Activated naive CD4-positive, alpha-beta T cell treated with anti-CD3 and anti-CD28 coated beads, Interleukin-2, amount 50 U/mL, for 16 hours (primary cell): ENCODE measurements at places on chromosomes 3 and 15.
A peak's percentile ranks its signal among the peaks of the same experiment; 100 is the strongest.

DNA sequence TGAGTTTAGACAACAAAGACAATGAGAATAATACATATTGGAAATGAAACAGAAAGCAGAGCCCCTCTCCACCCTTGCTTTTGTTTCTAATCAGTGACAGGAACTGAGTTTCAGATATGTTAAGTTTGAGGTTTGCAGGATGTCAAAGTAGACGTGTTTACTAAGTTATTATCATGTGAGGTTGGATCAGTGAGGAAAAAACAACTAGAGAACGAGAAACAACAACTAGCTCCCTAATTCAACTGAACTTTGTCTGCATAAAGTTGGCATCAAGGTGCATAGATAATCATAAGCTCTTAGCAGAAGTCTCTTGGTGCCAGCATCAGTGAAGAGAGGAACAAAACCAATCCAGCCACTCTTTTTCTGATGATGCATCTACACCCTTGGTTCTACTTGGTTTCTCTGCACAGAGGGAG is 491.1 kb upstream of the NR2F2 start:
- no peak for DNase-seq

DNA sequence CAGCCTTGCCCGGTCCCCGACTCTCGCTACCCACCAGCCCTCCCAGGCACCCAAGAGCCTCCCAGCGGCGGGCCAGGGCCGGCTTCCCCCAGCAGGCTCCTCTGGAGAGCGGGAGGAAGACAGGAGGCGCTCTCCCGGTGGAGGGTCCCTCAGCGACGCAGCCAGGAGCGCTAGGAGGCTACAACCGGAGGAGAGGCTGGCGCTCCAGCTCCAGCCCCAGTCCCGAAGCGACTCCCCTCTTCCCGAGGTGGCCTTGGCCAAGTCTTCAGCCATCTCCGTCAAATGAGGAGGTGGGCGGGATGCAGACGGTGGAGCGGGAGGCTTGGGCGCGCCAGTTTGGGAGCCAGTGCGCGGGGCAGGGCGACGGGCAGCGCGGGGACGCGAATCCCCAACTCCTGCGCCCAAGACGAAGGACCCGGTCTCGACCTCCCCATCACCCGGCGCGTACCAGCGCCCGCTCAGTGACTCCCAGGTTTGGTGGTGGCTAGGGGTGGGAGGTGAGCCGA is 722 bp downstream of the CHRNA3 start:
- no peak for DNase-seq

DNA sequence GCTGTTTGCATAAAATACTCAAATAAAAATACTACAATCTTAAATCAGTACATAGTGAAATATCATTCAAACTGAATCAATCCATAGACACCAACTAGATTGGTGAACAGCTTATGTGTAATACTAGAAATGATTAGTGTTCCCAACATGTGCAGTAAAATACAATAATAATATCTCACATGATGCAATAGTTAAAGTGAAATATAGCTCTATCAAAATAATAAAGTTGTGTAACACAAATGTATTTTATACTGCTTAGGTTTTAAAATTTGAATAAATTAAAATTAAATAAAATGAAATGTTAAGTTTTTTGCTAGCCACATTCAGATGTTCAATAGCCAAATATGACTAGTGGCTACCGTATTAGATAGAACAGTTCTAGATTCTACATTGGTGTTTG is 714.1 kb downstream of the ZNF385D start:
- DNase-seq, result no peak

- DNase-seq, result peak; percentile 64
These were observed at the start of gene HES1 for GRCh38 chr3:194135806-194136518. TSS of gene HES1 (plus strand) at chr3:194136148. CDS start at chr3:194136381, 233 bp downstream.

GRCh38 chr3:18119866-18120265 is 305.3 kb downstream of the SATB1 start:
- DNase-seq, result no peak
